ENCODE measurements at places on chromosomes 2 and 18. TPM values are rescaled to one million over a fixed set of nuclear protein-coding genes. Genes with fewer than 3 reads are reported as not detected.
A peak's percentile ranks its signal among the peaks of the same experiment; 100 is the strongest.

- peak; percentile 75 for DNase-seq
Observed at GRCh38 chr2:67825476-67825875, 237.3 kb downstream of the C1D start.

DNA sequence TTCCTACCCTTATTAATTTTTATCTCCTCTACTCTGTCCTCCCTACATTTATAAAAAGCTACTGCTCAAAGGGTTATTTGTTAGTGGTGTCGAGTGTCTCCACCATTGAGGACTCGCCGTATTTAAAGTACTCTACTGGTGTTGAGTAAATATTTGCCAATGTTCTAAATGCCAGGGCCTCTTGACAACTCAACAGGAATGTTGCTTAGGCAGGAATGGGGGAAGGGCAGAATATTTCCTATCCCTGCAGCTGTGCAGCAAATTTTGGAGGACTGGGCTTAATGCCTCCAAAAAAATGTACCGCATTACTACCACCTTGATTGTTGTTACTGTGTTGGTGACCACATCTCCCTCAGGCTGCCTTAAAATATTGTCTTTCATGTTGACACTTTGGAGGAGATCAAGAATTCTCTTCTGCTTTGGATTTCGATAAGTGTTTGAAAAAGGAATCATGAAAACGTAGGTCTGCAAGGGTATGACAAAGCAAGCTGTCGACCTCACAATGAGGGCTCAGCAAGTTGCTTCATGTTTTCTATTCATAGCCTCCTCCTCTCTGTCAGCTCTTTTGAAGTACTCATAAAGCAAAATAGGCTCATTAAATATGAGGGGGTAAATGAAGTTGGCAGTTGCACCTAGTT, 84.3 kb downstream of the EFEMP1 start:
- DNase-seq = no peak

DNA sequence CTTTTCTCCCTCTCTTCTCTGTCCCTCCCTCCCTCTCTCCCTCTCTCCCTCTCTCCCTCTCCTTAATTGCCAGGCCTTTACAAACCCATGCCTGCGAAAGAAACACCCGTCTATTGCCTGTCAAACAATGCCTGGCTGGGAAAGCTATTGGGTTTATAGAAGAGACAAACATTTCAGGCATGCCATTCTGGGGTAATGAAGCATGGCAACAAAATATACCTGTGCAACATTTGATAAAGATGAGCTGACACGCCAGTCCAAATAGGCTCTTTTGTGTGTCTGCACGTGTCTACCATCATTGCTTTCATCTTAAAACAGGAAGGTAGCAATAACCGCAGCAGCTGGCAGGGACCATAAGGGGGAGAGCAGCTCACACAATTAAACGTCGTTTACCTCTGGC, 282.1 kb downstream of the ZNF516 start:
- DNase-seq = no peak

GRCh38 chr2:36854241-36854640, 112.1 kb downstream of the STRN start:
- no peak for DNase-seq

DNA sequence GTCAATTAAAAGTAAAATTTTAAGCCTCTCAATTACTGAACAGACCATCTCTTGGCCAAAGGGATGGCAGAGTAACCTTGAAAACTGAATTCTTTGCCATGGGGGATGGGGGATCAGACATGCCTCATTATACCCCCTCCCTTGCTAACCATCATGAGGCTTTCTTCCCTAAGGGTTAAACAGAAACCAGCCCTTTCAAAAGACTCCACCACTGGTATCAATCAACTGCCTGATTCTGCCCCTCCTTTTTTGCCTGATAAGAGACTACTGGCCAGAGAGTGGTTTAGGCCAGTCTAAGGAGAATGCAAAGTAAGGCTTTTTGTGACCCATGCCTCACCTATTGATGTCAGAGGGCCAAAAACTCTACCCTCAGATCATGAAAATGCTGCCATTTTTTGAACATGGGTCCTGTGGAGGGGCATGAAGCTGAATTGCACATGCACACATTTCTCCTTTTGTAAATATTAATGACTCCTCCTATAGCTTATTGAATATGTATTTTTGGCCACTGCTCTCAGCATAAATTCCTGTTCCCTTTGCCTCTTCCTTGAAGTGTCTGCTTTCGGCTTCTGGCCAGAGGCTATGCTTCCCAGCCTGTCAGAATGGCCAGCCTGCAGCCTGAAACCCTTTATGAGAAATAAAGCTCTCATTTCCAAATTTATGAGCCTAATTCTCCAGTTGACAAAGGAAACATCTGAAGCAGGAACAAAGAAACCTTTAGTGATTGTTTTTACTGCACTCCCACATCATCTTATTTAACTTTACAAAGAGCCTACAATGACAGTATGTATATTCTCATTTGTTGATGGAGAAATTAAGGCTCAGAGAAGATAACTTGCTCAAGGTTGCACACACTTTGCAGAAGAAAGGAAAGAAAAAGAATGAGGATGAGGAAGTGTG, 270.7 kb upstream of the CELF4 start:
- DNase-seq = no peak

GRCh38 chr2:120740765-120741524, 5.3 kb downstream of the GLI2 start:
- no peak for DNase-seq

DNA sequence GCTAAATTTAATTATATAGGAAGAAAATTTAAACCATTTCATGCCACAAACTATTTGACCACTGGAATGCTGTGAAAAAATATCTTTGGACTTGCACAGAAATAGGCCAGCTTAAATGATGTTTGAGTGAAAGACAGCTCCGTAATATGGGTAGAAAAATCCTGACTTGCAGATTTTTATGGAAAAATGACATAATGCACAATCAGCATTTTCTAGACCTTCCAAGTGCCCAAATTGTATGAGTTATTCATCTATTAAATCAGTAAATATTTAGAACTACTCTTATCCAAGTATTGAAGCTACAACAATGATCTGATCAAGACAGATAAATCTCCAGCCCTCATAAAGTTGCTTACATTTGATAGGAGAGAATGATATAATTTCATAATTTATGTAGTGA, 691.1 kb upstream of the DDX18 start:
- DNase-seq = no peak

- DNase-seq = no peak
Observed at GRCh38 chr2:201966691-201967438, 66.8 kb upstream of the FZD7 start.

GRCh38 chr18:13611601-13612195, 114.7 kb downstream of the FAM210A start:
- DNase-seq = peak; percentile 61

- no peak for DNase-seq
Observed at GRCh38 chr18:3806656-3807055, 356.7 kb downstream of the TGIF1 start.

DNA sequence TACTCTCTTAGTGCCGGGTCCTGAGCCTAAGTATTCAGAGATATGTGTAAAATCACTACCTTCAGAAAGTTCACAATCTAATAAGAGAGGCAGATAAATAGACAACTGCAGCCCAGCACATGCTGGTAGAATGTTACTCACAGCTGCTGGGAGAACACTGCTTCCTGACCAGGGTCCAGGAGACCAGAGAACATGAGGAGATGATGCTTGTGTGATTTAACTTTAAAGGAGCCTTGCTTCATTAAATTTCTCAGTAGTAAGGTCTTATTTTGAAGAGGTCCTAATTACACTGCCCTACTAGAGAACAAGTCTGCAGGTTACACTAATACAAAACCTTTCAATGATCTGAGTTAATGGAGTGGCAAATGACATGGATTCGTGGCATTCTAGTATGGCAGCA, 209.9 kb upstream of the TRIB2 start:
- peak; percentile 32 for DNase-seq

DNA sequence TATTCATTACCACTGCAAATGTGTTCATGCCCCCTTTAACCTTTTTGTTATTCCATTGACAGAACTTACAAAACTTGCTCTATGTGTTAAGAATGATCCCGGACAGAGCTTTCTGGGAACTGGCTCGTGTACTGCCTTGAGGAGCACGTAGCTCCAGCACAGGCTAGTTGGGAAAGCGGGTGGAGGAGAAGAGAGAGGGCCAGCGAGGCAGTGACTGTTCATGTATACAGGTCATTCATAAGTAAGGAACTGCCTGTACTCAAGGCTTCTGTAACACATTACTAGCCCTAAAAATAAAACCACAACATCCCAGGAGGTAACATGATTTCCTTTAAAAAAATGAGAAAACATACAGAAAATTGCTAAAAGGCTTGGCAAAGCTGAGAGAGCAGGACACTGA, 109.0 kb downstream of the STK39 start:
- no peak for DNase-seq

DNA sequence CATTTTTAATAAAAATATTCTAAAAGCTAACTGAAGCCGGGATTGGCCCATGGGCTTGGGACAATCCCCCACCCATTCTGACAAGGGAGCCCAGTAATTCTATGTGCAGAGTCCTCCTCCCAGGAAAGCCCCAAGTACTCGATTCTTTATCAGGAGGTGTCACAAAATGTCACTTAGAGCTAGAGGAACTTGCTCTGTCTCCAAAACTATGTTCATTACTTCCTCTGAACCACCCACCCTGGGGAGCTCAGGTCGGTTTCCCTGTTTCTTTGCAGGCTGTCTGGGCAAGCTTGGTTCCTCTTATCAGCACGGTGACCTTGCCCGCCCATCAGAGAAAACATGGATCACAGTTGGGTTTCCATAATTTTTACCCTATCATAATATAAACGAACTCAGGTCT, 430.6 kb upstream of the ID2 start:
- no peak for DNase-seq

GRCh38 chr2:144935736-144936135, 415.8 kb upstream of the ZEB2 start:
- no peak for DNase-seq

DNA sequence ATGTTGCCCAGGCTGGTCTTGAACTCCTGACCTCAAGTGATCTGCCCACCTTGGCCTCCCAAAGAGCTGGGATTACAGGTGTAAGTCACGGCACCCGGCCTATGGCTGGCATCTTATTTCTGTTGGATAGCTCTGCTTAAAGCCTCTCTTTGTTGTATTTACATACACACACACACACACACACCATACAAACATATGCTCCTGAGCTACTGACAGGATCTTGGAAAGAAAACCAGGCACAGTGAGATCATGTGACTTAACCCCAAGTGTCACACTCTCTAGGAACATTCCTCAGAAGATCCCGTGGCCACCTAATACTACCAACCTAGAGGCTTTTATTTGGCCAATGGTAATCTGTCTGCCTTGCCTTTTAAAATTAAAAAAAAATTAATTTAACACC, 85.1 kb upstream of the HAAO start:
- no peak for DNase-seq

- peak; percentile 6 for DNase-seq
Observed at GRCh38 chr18:34942276-34942675, 98.9 kb upstream of the MAPRE2 start.

The SIX2 gene
- not detected for total RNA-seq

The RAB1A gene
- 120 TPM for total RNA-seq

The ARHGAP25 gene
- total RNA-seq = not detected

The MYL12B gene
- total RNA-seq = 608 TPM

The PDE1A gene
- 16.3 TPM for total RNA-seq

The RAD51AP2 gene
- not detected for total RNA-seq

The IL36B gene
- total RNA-seq = not detected

The AMER3 gene
- not detected for total RNA-seq

The DCDC2C gene
- not detected for total RNA-seq

The ARL5A gene
- 26.3 TPM for total RNA-seq

The FAM110C gene
- total RNA-seq = not detected

The CLHC1 gene
- 1.6 TPM for total RNA-seq

The MYL1 gene
- total RNA-seq = not detected

The LYPD6B gene
- total RNA-seq = 3.9 TPM

All from GM23248 (cell line).